ENCODE measurements at places on chromosomes 13 and 19. TPM values are rescaled to one million over a fixed set of nuclear protein-coding genes. Genes with fewer than 3 reads are reported as not detected.

GRCh38 chr13:109577191-109577700, 209.1 kb downstream of the IRS2 start:
- peaks cover 8% of the 10 kb centered on the region for H3K27me3 ChIP-seq
- DNase-seq = no peak
- H3K27ac ChIP-seq = no peak overlapping the region

- H3K36me3 ChIP-seq = no peaks in the 10 kb centered on the region
- H3K27me3 ChIP-seq = peaks cover 10% of the 10 kb centered on the region
- DNase-seq = no peak
- no peak overlapping the region for H3K27ac ChIP-seq
Measured at GRCh38 chr19:47404334-47405196, 14.8 kb downstream of the MEIS3 start.

- DNase-seq = no peak
- peaks cover 1% of the 10 kb centered on the region for H3K4me1 ChIP-seq
- no peaks in the 10 kb centered on the region for H3K36me3 ChIP-seq
- no peak overlapping the region for H3K27ac ChIP-seq
- no peak overlapping the region for H3K4me3 ChIP-seq
- peaks cover 14% of the 10 kb centered on the region for H3K27me3 ChIP-seq
Measured at GRCh38 chr19:16335226-16335625, 10.6 kb downstream of the KLF2 start.

DNA sequence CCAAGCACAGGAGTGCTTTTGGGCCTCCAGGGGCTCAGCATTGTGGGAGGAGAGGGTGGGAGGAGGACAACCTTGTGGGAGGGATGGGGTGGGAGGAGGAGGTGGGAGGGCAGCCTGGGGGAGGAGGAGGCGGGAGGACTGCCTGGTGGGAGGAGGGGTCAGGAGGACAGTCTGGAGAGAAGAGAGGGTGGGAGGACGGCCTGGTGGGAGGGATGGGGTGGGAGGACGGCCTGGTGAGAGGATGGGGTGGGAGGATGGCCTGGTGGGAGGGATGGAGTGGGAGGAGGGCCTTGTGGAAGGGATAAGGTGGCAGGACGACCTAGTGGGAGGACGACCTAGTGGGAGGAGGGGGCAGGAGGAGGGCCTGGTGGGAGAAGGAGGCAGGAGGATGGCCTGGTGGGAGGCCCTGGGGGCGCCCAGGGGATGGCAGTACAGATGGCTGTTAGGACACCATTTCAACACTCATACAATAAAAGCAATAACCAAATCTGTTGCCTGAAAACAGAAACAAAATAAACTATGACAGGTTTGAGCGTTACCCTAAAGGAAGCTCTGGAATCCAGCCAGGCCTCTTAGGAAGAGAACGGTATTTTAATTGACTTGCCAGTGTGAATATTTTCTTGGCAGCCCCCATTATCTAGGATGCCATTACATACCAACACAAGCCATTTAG, 63.7 kb downstream of the CRYL1 start:
- no peak overlapping the region for H3K27ac ChIP-seq
- DNase-seq = no peak
- H3K4me3 ChIP-seq = no peak overlapping the region
- no peaks in the 10 kb centered on the region for H3K27me3 ChIP-seq

GRCh38 chr19:30754162-30754561, 382.0 kb downstream of the ZNF536 start:
- no peak overlapping the region for H3K27ac ChIP-seq
- H3K4me1 ChIP-seq = no peaks in the 10 kb centered on the region
- H3K36me3 ChIP-seq = no peaks in the 10 kb centered on the region
- no peak for DNase-seq
- H3K4me3 ChIP-seq = no peak overlapping the region
- H3K27me3 ChIP-seq = peaks cover 3% of the 10 kb centered on the region

GRCh38 chr13:73767191-73767741, 366.9 kb downstream of the KLF12 start:
- no peak overlapping the region for H3K27ac ChIP-seq
- no peak overlapping the region for H3K4me3 ChIP-seq
- DNase-seq = no peak
- no peaks in the 10 kb centered on the region for H3K27me3 ChIP-seq
- H3K36me3 ChIP-seq = no peaks in the 10 kb centered on the region
- peaks cover 24% of the 10 kb centered on the region for H3K4me1 ChIP-seq

GRCh38 chr13:38759390-38759789, 72.5 kb downstream of the FREM2 start:
- H3K27ac ChIP-seq = no peak overlapping the region
- peaks cover 2% of the 10 kb centered on the region for H3K36me3 ChIP-seq
- DNase-seq = no peak
- no peaks in the 10 kb centered on the region for H3K27me3 ChIP-seq
- no peak overlapping the region for H3K4me3 ChIP-seq

GRCh38 chr13:42181381-42181953, 90.5 kb upstream of the AKAP11 start:
- H3K36me3 ChIP-seq = peaks cover 3% of the 10 kb centered on the region
- DNase-seq = no peak
- no peak overlapping the region for H3K27ac ChIP-seq
- no peaks in the 10 kb centered on the region for H3K27me3 ChIP-seq
- H3K4me3 ChIP-seq = no peak overlapping the region

- H3K4me1 ChIP-seq = no peaks in the 10 kb centered on the region
- no peak for DNase-seq
- H3K27ac ChIP-seq = no peak overlapping the region
- no peaks in the 10 kb centered on the region for H3K36me3 ChIP-seq
- H3K4me3 ChIP-seq = no peak overlapping the region
Measured at GRCh38 chr13:102582256-102582655, 14.5 kb upstream of the TPP2 start.

GRCh38 chr19:30046522-30046921, 104.5 kb downstream of the URI1 start:
- H3K4me3 ChIP-seq = no peak overlapping the region
- no peak overlapping the region for H3K27ac ChIP-seq

- H3K36me3 ChIP-seq = peaks cover 2% of the 10 kb centered on the region
- peaks cover 22% of the 10 kb centered on the region for H3K4me1 ChIP-seq
- peak overlapping the region; percentile 91 for H3K4me3 ChIP-seq
- DNase-seq = no peak
- peak overlapping the region; percentile 99 for H3K27ac ChIP-seq
- no peaks in the 10 kb centered on the region for H3K27me3 ChIP-seq
Measured at GRCh38 chr19:12485052-12485416, 418 bp upstream of the ZNF709 start.

DNA sequence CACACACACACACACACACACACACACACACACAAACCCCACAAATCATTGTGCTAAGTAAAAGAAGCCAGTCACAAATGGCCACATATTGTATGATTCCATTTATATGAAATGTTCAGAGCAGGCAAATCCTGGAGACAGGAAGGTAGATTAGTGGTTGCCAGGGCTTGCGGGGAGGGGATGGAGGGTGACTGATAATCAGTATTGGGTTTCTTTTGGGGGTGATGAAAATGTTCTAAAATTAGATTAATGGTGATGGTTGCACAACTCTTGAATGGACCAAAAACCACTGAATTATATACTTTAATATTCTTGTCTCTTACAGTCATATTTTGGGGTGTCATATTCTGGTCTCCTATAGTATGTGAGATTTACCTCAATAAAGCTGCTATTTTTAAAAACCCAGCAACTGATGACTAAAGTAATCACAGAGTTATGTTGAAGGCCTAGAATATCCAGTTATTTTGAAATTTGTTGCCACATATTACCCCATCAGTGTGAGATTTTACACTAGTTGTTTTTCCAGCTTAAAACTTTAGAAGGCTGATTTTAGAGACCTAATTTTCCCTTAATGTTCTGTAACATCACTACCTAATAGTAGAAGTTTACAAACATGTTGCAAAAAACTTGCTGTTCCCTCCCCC, 20.3 kb downstream of the FLT1 start:
- no peak overlapping the region for H3K27ac ChIP-seq
- no peaks in the 10 kb centered on the region for H3K36me3 ChIP-seq
- no peak overlapping the region for H3K4me3 ChIP-seq

DNA sequence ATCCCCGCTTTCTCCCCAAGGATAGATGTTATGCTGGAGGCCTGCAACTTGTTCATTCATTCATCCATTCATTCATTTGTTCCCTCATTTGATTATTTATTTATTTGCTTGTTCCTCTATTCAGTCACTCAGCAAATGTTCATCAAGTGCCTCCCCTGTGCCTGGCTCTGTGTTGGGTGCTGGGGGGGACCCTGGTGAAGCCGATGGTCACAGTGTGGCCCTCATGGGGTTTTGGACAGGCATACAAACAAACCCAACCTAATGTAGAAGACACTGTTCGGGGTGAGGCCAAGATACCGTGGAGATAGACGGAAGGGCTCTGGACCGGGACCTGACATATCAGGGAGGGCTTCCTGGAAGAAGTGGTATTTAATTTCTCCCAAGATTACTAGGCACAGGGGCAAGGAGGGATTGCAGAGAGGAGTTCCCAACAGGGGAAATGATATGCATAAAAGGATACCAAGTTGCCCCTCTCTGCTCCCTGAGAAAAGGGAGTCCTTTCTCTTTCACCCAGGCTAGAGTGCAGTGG, 58.1 kb downstream of the ZNF536 start:
- no peak overlapping the region for H3K27ac ChIP-seq
- H3K4me3 ChIP-seq = no peak overlapping the region
- H3K27me3 ChIP-seq = peaks cover 10% of the 10 kb centered on the region
- no peak for DNase-seq
- H3K4me1 ChIP-seq = no peaks in the 10 kb centered on the region
- H3K36me3 ChIP-seq = no peaks in the 10 kb centered on the region

DNA sequence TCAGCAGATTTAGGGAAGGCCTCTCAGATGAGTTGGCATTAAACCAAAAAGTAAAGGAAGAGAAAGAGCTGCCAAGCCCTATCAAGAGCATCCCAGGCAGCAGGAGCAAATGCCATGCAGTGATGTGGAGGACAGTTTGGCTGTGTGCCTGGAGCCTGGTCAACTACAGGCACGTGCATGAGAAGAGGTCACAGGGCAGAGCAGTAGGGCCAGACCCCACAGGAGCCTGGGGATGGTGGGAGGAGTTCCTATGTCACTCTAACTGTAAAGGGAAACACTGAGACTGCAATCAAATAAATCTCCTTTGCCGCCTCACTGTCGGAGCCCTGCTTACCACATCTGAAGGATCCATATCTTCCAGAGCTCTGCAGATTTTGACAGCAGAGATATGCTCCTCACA, 240.5 kb downstream of the ENOX1 start:
- H3K4me3 ChIP-seq = no peak overlapping the region
- DNase-seq = no peak
- H3K4me1 ChIP-seq = peaks cover 16% of the 10 kb centered on the region
- H3K27me3 ChIP-seq = no peaks in the 10 kb centered on the region

- DNase-seq = no peak
- peak overlapping the region; percentile 31 for H3K27ac ChIP-seq
- H3K4me3 ChIP-seq = peak overlapping the region; percentile 92
- peaks cover 19% of the 10 kb centered on the region for H3K4me1 ChIP-seq
- H3K36me3 ChIP-seq = peaks cover 17% of the 10 kb centered on the region
Measured at GRCh38 chr19:45790942-45791341, 1.7 kb downstream of the DMWD start.

- DNase-seq = no peak
- H3K27me3 ChIP-seq = no peaks in the 10 kb centered on the region
- no peak overlapping the region for H3K4me3 ChIP-seq
- peaks cover 7% of the 10 kb centered on the region for H3K4me1 ChIP-seq
- no peak overlapping the region for H3K27ac ChIP-seq
Measured at GRCh38 chr19:58356766-58357480, 3.6 kb upstream of the A1BG start.

GRCh38 chr19:3054265-3054971, 7.9 kb downstream of the TLE5 start:
- no peak overlapping the region for H3K4me3 ChIP-seq
- H3K4me1 ChIP-seq = peaks cover 21% of the 10 kb centered on the region
- peaks cover 27% of the 10 kb centered on the region for H3K36me3 ChIP-seq
- H3K27ac ChIP-seq = no peak overlapping the region

DNA sequence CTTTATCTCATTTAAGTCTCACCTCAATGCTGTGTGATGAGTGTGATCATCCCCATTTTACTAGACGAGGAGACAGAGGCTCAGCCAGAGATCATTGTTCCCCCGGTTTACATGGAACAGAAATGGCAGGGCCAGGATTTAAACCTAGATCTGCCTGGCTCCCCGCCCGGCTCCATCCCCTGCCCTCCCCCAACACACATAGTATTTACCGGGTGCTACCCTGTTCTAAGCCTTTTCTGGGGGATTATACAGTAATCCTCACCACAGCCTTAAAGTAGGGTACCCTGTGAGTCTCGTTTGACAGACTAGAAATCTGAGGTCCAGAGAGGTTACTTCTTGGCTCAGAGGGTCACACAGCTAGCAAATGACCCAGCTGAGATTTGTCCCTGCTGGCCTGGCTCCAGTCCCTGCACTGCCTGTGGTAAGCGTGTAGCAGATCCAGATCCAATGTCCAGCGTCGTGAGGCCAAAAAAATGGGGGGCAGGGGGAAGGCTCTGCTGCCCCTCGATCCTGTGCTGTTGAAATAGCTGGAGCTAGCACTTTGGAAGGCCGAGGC, 3.8 kb upstream of the KLC3 start:
- no peak overlapping the region for H3K27ac ChIP-seq
- no peaks in the 10 kb centered on the region for H3K36me3 ChIP-seq
- H3K27me3 ChIP-seq = peaks cover 20% of the 10 kb centered on the region
- H3K4me3 ChIP-seq = no peak overlapping the region

DNA sequence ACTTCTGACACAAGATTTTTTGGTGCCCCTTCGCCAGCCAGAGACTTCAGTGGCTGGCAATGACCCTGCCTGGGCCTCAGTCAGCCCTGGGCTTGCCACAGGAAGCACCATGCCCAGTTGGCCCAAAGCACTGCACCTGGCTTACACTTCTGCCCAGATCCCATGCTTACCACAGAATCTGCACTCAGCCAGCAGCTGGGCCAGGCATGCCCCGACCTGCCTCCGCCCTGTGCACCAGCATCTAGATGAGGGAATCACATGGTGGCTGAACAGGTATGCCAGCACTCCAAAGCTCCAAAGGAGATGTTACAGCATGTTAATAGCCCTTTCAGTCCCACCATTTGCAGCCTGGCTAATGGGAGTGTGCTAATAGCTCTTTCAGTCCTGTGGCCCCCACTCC, 690.9 kb downstream of the SLITRK6 start:
- H3K27me3 ChIP-seq = no peaks in the 10 kb centered on the region
- no peaks in the 10 kb centered on the region for H3K36me3 ChIP-seq
- H3K4me1 ChIP-seq = no peaks in the 10 kb centered on the region
- DNase-seq = no peak

- no peak for DNase-seq
- no peaks in the 10 kb centered on the region for H3K4me1 ChIP-seq
- no peaks in the 10 kb centered on the region for H3K36me3 ChIP-seq
- peaks cover 63% of the 10 kb centered on the region for H3K27me3 ChIP-seq
Measured at GRCh38 chr13:35855531-35856019, 275.6 kb downstream of the DCLK1 start.

DNA sequence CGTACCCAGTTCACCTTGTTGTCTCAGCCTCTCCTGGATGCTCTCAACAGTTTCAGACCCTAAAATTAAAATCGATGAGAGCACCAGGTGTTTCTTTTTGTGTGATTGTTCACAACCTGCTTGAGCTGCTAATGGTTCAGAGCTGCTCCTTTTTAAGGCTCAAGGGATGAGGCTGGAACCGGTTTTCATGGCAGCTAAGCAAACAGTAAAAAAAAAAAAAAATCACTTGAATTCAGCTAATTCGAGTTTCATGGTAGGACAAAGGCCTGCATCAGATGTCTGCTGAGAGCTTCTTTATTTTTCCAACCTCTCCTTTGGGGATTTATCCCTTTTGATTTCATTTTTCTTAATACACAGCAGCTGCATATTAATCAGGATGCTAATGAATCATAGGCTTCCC, 6.5 kb downstream of the SYCE2 start:
- H3K4me3 ChIP-seq = peak overlapping the region; percentile 57
- peaks cover 20% of the 10 kb centered on the region for H3K4me1 ChIP-seq
- no peaks in the 10 kb centered on the region for H3K36me3 ChIP-seq
- no peaks in the 10 kb centered on the region for H3K27me3 ChIP-seq
- DNase-seq = no peak

Gene NLRP13
- not detected for total RNA-seq

Gene EDNRB
- 0.38 TPM for total RNA-seq

Gene ZNF787
- total RNA-seq = 33.9 TPM

Gene C1QTNF9
- total RNA-seq = not detected

Gene INSR
- 67.5 TPM for total RNA-seq

Gene RASGRP4
- total RNA-seq = not detected

Measured in progenitor cell of endocrine pancreas (in vitro differentiated cells).